Stimulated activated CD8-positive, alpha-beta memory T cell treated with anti-CD3 and anti-CD28 coated beads, Interleukin-4, amount 100 ng/mL, for 1 hour (primary cell): ENCODE measurements at places on chromosomes 6 and 20.

- DNase-seq = no peak
Observed at GRCh38 chr6:14838133-14838583, 407.7 kb upstream of the JARID2 start.

DNA sequence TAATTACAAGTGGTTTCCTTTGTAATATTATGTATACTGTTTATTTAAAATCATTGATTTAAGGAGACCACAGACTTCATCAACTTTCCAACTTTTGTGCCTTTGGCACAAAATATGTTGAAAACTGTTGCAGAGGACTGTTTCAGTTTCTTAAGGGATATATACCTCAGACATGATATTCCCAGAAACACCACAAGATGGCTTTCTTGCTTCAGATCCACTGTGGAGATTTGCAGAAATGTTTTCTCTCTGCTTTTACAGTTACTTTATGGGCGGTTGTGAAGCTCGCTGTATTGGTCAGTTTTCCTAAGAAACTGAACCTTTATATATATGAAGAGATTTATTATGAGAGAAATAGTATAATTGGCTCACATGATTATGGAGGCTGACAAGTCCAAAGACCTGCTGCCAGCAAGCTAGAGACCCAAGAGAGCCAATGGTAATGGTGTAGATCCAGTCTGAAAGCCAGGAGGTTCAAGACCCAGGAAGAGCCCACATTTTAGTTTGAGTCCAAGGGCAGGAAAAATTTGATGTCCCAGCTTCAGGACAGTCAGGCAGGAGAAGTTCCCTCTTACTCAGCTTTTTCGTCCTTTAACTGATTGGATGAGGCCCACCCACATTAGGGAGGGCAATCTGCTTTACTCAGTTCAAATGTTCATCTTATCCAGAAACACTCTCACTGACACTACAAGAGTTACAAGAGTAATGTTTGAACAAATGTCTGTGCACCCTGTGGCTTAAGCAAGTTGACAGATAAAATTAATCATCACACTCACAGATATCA is 12.8 kb downstream of the ME1 start:
- no peak for DNase-seq

GRCh38 chr20:3223651-3223993 is 14.3 kb downstream of the ITPA start:
- DNase-seq = no peak

DNA sequence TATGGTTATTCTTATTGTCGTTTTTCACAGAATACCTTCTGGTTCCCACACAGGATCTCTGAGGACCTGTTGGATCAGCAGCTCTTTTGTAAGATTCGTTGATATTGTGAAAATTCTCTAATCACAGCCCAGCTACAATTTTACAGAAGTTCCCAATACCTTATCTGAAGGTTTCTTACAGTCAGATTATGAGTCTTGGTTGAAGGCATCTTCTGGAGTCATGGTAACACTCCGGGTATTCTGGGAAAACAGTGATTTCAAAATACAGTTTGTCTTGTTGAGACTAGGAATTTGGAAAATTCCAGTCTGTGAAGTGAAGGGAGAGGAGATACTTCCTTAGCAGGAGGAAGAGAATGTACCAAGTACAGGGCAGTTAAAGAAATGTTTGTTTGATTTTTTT is 22.2 kb upstream of the HLA-C start:
- no peak for DNase-seq

- no peak for DNase-seq
Observed at GRCh38 chr20:47521059-47521808, 19.5 kb downstream of the NCOA3 start.

- DNase-seq = no peak
Observed at GRCh38 chr6:166006900-166007301, 160.8 kb downstream of the TBXT start.

GRCh38 chr6:169725125-169726048 is 1.1 kb upstream of the PHF10 start:
- no peak for DNase-seq
